ENCODE measurements at places on chromosomes 3 and 15.
A peak's percentile ranks its signal among the peaks of the same experiment; 100 is the strongest.

DNA sequence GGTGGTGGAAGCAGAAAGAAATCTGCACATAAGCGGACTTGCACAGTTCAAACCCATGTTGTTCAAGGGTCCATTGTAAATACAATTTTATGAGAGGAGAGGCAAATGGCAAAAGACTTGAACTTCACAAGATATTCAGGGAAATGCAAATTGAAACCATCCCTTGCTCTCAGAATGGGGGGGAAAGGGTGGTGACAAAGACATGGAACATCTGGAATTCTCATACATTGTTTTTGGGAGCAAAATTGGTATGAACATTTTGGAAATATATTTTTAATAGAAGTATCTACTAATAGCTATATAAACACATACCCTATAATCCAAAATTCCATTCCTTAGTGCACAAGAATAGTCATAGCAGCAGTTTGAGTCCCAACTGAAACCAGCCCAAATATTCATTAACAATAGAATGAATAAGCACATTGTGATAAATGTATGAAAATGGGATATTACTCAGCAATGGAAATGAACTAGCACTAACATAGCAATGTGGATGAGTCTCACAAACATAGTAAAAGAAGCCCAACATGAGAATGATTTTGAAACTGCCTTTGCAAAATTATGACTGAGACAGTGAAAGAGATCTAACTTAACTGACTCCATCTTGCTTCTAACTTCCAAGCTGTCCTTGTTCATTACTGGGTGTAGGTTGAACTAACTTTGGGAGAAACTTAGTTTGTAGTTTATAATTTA lies 77.2 kb downstream of the CD200R1L start:
- DNase-seq = no peak

DNA sequence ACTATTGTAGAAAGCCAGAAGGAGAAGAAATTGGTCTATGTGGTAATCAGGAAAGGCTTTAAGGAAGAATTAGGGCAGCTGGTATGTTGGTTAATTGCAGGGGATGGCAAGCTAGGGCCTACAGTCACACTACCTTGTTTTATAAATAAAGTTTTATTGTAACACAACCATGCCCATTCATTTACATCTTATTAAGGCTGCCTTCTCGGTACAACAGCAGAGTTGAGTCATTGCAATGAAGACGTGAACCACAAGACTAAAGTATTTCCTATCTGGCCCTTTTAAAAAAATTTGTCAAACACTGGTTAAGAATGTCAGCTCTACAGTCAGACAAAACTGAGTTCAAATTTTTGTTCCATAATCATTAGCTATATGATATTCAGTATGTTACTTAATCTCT lies 8.3 kb downstream of the SERPINI1 start:
- no peak for DNase-seq

GRCh38 chr3:191197761-191198306 lies 1.2 kb upstream of the OSTN start:
- no peak for DNase-seq

GRCh38 chr15:70793694-70794093 lies 30.3 kb upstream of the UACA start:
- no peak for DNase-seq

GRCh38 chr3:17672506-17672905 lies 69.9 kb downstream of the TBC1D5 start:
- no peak for DNase-seq

- peak; percentile 18 for DNase-seq
These were observed 152.9 kb downstream of the TPRG1 start for GRCh38 chr3:189324538-189325138.

- DNase-seq = no peak
These were observed 60.0 kb downstream of the AAGAB start for GRCh38 chr15:67194171-67195114.

DNA sequence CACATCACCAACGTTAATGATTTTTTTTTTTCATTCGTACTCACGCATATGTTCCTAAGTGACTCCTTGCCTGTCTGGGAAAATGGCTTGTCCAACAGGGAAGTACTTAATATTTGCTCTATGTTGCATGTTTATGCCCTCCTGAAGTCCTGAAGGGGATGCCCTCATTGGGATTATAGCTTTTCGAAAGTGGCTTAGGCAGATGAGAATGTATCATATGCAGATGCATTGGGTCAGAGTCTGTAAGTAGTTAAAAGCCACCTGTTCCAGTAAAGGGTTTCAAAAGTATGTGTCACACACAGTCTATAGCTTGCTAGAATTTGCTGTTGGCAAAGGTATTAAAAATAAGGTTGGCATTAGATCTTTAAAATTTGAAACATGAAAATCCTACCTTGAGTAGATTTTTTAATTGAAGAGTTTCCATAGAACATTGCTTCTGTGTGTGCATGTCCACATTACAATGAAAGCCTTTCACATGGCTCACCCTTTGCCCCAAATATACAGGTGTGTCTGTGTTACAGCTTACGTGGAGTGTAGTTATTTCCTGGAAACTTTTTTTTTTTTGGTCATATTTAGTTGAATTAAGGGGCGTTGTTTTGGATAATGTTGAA lies 2.1 kb downstream of the ABHD17C start:
- no peak for DNase-seq

DNA sequence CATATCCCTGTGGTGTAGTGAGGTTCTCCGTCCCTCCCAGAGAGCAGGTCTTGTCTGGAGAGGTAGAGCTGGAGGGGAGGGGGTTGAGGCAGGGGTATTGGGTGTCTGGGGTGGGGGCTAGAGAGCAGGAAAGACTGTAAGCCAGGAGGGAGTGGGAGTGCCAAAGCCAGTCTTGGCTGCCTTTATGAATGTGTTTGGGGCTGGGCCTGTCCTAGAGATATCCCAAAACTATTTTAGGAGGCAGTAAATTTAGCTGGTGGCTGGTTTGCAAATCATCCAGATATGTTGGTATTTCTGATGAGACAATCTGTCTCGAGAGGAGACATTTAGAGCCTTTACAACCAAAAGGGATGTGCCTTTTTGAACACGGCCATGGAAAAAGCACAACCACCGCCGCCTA lies 166.6 kb downstream of the TLE3 start:
- no peak for DNase-seq

DNA sequence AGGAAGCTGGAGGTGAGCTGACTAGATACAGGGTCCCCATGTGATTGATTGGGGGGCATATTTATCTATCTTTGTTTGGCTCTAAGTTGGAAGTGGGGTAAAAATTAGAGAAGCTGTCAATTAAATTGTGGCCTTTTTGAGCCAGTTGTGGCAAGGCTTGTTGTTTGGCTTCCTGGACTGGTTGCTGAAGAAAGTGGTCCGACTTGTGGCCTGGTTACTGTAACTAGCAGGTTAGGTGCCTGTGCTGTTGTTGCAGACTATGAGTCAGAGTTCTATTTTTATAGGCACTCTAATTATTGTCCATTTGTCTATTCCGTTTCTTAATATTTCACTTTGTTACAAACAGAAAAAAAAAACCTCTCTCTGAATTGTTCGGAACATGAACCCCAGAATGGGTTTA lies 129.1 kb upstream of the CNTN6 start:
- no peak for DNase-seq

DNA sequence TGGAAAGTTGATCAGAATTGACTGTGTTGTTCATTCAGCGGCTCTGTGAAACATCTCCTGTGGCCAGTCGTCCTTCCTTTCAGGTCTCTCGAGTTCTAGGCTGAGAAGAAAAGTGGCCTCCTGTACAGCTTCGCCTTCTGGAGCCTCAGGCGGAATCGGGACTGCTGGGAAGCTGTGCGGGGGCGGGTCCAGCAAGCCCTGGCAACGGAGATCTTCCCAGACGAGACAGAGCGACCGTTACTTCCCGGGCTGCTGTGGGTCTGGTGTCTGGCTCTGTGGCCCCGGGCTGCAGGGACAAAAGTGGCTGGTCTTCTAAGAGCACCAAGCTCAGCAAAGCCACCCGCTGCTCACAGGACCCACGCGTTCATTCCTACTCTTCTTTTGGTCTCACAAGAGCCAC lies 88.6 kb upstream of the CACNA2D3 start:
- no peak for DNase-seq

- peak; percentile 41 for DNase-seq
These were observed 104.2 kb upstream of the SLC7A14 start for GRCh38 chr3:170689893-170690660.

DNA sequence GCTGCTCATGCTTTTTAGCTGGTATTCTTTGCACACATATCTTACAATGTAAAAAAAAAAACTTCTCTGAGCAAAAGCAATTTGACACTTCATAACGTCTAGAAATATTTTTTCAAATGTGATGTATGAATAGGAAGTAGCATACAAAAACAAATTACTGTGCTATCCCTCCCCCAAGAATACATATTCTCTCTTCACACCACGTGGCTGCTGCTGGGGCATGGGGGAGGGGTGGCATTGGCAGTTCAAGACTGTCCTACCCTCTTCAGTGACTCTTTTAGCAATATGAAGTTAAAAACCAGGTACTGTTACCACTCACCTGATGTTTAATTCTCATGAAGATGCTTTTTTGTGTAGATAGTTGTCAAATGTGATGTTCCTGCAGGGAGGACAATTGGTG lies 85.6 kb downstream of the UBE2E2 start:
- no peak for DNase-seq

DNA sequence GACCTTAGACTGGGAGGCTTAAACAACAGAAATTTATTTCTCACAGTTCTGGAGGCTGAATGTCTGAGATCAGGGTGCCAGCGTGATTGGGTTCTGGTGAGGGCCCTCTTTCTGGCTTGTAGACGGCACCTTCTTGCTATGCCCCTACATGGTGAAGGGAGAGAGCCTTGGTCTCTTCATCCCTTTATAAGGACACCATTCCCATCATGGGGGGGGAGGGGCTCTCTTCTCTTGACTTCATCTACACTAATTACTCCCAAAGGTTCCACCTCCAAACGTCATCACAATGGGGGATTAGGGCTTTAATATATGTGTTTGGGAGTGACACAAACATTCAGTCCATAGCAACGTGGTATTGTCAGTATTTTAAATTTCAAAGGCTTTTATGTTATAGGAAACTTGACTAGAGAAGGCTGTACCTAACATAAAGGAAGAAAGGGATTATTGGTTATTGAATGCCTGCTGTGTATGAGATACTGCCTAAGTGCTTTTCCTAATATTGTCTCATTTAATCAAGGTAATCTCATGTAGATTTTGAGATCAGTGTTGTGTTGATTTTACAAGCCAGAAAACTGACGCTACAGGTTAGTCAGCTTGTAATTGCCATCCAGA lies 20.9 kb downstream of the SYN2 start:
- no peak for DNase-seq

GRCh38 chr3:126450219-126450618 lies 25.5 kb downstream of the ZXDC start:
- no peak for DNase-seq

DNA sequence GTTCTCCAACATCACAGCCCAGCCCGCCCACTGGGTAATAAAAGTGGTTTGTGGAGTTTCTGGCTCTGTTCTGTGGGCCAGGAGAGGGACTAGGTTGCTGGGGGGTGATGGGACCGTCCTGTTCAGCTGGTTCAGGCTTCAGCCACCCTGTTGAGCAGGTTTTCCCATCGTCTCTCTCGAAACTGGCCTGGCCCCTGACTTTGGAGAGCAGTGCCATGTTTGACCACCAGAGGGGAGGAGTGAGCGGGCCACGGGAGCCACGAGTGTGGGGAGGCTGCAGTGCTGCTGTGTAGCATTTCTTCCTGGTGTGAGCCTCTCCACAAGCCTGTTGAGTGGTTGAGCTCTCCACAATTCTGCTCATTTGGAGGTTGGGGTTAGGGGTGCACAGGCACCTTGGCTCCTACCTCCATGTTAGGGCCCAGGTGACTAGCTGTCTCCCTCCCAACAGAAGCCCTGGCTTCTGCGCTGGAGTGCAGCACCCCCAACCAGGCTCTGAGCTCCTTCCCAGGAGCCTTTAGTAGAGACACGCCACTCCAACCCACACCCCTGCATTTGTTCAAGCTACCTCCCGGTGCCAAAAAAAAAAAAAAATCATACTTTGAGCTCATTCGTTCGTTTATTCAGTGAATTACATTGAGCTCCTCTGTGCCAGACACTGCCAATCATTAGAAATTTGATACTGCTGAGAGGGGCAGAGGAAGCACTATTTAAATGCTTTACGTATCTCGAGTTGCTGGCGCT lies 13.9 kb downstream of the SPINT1 start:
- DNase-seq = peak; percentile 87

DNA sequence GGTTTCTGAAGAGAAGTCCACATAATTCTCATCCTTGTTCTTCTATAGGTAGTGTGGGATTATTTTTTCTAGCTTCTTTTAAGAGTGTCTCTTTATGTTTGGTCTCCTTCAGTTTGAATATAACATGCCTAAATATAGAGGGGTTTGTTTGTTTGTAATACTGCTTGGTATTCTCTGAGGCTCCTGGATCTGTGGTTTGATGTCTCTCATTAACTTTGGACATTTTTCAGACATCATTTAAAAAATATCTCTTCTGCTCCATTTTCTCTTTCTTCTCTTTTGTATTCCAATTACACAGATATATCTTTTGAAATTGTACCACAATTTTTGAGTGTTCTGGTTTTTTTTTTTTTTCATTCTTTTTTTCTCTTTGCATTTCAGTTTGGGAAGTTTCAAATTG lies 113.1 kb downstream of the ARNT2 start:
- DNase-seq = no peak

DNA sequence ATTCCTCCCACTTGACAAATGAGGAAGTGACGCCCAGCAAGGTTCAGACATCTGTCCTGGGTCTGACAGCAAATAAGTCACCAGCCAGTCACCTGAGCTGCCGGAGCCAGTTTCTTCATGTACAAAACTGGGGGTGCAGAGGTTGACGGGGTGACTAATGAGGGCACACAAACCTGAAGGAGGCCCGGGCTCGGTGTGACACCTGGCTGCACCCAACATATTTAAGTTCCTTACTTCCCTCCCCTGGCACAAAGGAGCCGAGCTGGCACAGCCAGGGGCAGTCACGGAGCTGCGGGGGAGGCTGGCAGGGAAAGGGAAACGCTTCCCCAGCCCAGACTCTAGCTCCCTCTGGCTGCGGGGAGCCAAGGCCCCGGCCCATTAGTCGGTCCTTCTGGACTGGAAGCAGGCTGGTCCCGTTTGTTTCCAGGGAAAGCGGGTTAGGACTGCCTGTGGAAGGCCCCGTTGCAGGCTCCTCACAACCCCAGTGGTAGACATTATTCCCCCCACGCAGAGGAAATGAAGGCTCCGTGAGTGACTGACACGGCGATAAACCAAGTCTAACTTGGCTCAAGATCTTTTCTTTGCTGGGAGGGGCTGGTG lies 2.3 kb downstream of the FBXL22 start:
- no peak for DNase-seq

GRCh38 chr3:115783938-115784738 lies 160.8 kb downstream of the GAP43 start:
- DNase-seq = peak; percentile 86

DNA sequence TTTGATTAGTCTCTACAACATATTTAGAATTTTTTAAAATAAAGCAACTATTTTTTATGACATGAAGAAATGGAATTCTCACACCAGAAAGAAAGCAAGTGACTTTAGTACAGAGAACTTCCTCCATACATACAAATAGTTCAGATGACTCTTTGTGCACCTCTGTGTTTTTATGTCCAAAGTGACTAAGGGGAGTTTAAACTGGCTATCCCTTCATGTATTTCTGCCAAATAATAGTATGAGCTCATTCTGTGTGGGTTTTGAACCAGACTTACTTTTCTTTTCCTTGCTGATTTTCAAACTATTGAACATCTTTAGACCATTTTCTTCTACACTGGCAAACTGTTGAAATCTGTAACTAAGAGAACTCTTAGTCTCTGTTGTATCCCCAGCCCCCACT lies 196.3 kb downstream of the EPHA3 start:
- no peak for DNase-seq

- DNase-seq = no peak
These were observed 177.2 kb downstream of the LPP start for GRCh38 chr3:188331166-188331565.

GRCh38 chr3:133989936-133990702 lies 39.6 kb downstream of the SLCO2A1 start:
- DNase-seq = no peak

All from natural killer cell (primary cell).